ENCODE measurements at places on chromosomes 5 and 9.

DNA sequence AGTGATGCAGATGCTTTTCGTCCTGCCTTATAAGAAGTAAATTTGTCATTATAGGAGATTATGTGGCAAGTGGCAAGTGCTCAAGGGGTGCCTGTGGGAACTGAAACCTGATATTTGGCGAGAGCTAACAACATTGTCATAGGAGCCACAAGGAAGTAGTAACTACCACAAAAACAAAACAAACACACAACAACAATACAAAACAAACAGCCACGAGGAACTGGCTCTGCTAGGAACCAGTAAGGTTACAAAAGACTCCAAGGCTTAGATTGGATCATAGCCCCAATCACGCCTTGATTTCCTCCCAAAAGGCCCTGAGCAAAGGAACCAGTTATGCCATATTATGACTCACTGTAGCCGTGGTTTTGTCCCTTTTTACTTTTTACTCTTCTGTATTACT, 1045.2 kb downstream of the CDH12 start:
- no peak for DNase-seq

DNA sequence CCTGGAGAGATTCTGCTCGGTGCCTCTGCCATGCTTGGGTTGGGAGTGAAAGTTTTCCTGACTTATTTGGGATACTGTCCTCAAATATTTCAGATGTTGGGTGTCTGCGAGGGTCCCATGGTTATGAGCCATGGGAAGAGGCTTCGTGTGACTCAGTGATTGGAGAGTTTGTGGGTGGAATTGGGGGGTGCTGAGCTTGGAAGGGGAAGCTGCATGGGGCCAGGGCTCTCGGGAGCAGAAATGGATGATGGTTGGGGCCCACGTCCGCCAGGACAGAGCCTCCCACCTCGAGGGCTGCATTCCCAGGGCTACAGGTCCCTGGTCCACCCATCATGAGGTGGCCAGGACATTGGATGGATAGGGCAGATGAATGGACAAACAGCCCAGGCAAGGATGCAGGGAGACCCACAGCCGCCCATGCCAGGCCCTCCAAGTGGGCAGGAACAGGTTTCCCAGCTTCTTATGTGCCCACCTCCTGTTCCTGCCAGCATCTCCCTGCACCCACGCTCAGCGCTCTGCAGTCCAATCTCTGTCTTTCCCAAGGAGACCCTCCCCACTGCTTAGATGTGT, 5.5 kb downstream of the OBP2B start:
- no peak for DNase-seq

DNA sequence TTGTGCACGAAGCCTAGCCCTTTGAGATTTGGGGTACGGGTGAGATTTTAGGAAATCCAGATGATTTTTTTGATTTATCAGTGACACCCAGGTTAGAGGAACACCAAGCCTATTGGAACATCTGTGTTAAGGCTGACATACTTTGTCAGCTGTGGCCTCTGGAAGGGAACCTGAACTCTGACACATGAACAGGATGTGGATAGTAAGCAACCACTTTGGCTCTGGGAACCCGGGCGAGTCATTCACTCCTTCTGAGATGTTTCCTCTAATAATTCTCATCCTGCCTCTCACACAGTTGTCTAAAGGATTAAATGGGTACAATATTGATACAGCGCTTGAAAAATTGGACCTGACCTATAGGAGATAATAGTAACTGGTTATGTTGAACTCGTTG, 67.8 kb downstream of the FGF1 start:
- peak; percentile 22 for DNase-seq

GRCh38 chr5:107223066-107223465, 447.7 kb downstream of the EFNA5 start:
- no peak for DNase-seq

GRCh38 chr5:144487207-144487606, 316.5 kb downstream of the KCTD16 start:
- peak; percentile 6 for DNase-seq

- no peak for DNase-seq
Observed at GRCh38 chr5:17373814-17374556, 124.0 kb upstream of the TAF11L2 start.

DNA sequence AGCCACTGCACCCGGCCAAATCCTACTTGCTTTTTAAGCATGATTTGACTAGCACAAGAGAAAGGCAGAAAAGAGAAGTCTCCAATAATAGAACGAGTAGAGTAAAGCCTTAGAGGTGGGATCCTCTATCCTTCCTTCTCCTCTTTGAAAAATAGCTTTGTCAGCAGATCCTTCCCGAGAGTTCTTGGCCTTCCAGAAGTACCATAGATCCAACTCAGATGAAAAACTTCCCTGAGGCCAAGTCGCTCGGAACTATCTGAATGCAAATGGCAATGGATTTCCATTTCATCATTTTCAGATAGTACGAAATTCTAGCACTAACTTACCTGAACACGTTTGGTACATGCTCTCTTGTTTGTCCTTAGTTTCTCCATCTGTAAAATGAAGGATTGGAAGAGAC, 52.0 kb upstream of the SLIT3 start:
- DNase-seq: no peak

GRCh38 chr5:8773046-8773615, 772.7 kb downstream of the SEMA5A start:
- DNase-seq: no peak

DNA sequence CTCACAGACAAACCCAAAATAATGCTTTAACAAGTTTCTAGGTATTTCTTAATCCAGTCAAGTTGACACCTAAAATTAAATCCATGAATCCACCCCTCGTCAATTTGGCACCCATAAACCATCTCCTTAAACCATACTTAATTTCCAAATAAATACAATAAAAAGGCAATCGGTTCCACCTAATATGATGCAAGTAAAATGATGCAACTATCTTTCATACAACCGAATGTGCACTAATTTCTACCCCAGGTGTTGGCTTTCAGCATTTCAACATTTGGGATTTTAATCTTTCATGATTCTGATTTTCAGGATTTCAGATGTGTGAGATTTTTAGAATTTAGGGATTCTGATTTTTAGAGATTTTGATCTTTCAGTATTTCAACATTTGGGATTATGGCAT, 17.3 kb downstream of the PRKAA1 start:
- no peak for DNase-seq

GRCh38 chr9:37309136-37309535, 113.4 kb upstream of the GRHPR start:
- DNase-seq: peak; percentile 32

- DNase-seq: no peak
Observed at GRCh38 chr5:178818094-178818493, 41.7 kb upstream of the ZNF354B start.

DNA sequence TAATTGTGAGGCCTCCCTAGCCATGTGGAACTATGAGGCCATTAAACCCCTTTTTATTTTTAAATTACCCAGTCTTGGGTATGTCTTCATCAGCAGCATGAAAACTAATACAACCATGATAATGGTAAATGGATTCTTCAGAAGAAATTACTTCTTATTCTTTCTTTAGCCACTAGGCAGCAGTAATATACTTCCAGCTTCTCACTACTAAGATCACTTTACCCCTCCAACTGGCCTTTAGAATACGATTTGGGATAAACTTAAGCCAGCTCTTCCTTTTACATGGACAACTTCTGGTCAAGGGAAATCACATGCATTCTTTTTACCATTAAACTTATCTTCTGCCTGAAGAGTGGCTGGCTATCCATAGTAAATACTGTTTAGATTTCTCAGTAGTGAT, 355.4 kb downstream of the MAN2A1 start:
- DNase-seq: peak; percentile 4

GRCh38 chr9:99235926-99236634, 14.0 kb downstream of the SEC61B start:
- no peak for DNase-seq

DNA sequence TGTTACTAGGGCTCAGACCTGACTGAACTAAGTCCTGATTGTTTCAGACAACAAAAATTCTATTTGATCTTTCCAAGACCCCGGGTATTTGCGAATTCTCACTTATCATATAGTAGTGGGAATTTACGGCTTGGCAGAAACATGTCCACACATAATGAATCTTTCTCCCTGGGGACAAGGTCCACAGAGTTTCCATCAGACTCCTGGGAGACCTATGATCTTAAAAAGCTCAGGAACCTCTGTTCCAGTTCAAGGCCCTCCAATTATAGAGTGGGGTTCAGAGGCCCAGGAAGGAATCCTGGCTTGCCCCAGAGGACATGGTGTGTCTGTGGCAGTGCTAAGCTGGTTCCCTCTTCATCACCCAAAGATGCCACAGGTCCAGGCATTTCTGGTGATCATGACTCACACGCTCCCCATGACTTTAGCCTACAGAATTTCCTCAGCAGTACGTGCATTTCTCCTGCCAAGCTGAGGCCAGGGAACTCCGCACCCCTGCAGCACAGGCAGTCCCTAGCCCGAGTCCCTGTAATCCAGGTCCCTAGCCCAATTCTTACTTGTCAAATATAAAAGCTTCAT, 12.6 kb downstream of the RAPGEF1 start:
- DNase-seq: peak; percentile 61

- no peak for DNase-seq
Observed at GRCh38 chr5:93022211-93022610, 558.8 kb downstream of the NR2F1-AS1 start.

DNA sequence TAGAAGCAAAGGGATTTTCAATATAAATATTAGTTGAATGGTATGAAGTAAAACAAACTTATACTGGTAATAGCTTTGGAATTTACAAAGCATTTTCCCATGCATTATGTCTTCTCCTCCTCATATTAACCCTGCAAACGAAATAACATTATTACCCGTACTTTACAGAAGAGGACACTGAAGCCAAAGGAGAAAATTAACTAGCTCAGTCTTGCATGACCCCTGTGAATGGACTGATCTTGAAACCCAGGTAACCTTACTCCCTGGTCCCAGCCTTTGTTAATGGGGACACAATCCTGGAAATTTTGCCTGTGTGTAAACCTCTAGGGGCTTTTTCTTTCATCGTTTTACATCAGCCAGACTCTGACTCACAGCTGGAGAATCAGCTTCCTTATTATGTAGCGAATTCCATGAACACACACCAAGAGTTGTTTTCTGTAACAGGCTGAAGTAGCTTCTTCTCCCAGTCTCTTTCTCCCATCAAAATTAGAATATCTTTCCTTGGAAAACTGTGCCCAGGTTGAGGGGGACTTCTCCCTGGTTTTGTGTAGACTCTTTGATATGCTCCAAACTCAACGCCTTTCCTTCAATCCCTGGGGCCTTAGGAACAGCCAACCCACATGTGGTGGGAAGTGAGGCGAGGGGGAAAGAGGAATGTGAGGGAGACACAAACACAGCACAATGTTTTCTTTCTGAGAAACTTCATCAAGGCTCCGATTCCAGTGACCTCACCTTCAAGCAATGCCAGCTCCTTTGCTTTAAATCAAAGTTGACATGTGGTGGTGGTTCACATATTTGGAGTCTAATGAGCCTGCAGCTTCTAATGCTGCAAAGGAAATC, 480.9 kb upstream of the PAPPA start:
- no peak for DNase-seq

DNA sequence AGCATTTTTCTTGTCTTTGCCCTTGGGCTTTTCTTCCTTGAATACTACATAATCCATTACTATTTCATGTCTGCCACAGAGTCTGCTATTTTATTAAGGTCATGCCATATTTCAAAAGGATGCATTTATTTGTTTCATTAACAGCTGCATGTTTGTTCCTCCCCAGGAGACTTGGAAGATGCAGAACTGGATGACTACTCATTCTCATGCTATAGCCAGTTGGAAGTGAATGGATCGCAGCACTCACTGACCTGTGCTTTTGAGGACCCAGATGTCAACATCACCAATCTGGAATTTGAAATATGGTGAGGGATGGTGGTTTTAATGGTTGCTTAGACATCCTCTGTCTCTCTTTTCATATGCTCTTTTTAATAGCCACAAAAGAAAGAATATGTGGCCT, 4.0 kb downstream of the IL7R start:
- DNase-seq: no peak

GRCh38 chr9:21549251-21549765, 67.2 kb upstream of the IFNE start:
- no peak for DNase-seq

GRCh38 chr9:19156026-19156474, 28.8 kb upstream of the PLIN2 start:
- no peak for DNase-seq

GRCh38 chr5:61765471-61765870, 433.4 kb downstream of the ZSWIM6 start:
- no peak for DNase-seq

DNA sequence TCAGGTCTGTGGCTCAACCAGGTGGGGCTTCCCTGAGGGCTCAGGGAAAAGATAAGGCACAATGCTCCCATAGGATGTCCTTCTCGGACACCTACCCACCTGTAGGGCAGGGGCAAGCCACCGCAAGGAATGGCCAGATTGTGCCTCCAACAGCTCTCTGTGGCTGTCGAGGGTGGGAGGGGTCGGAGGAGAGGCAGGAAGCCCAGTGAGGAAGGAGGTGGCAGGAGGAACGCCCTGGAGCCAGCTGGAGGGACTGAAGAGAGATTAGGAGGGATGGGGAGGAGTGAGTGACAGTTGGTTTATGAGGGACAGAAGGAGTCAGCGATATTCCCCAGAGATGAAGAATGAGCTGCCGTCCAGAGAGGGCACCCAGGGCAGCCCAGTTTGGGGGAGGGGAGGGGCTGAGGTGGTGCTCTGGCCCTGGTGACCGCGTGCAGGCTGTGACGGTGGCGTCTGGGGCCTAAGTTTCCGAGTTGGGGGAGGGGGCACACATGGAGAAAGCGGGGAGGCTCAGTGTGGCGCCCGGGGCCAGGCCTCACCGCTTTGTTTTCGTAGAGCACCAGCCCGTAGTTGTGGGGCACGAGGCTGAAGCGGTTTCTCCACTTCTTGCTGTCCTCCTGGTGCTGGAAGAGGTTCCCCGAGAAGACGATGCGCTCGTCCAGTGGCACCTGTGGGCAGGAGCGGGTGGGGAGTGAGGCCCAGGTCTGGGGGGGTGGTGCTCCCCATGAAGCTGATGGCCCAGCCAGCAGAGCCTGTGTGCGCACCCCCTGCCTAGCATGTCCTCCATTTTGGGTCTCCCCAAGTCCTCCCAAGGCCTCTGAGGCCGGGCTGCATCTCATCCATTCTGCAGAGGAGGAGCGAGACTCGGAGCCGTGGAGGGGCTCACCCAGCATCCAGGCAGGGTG, 75.6 kb downstream of the LRSAM1 start:
- no peak for DNase-seq

GRCh38 chr9:131618071-131618479, 72.8 kb downstream of the PRRT1B start:
- DNase-seq: no peak

- peak; percentile 40 for DNase-seq
Observed at GRCh38 chr5:77087484-77088261, 588 bp upstream of the ZBED3 start.

- DNase-seq: no peak
Observed at GRCh38 chr9:90007516-90008440, 403.0 kb downstream of the GADD45G start.

Data from NB4 (cell line).